ENCODE measurements at places on chromosomes 6 and 20. TPM values are rescaled to one million over a fixed set of nuclear protein-coding genes. Genes with fewer than 3 reads are reported as not detected.

Gene OR12D3
- not detected for total RNA-seq

Gene DTD1
- 39.2 TPM for total RNA-seq

Gene TRIM31
- total RNA-seq: 0.31 TPM

GRCh38 chr20:61663521-61664425, 401.9 kb downstream of the TAF4 start:
- H3K4me3 ChIP-seq: no peak overlapping the region
- H3K4me1 ChIP-seq: no peaks in the 10 kb centered on the region
- no peak overlapping the region for H3K27ac ChIP-seq

DNA sequence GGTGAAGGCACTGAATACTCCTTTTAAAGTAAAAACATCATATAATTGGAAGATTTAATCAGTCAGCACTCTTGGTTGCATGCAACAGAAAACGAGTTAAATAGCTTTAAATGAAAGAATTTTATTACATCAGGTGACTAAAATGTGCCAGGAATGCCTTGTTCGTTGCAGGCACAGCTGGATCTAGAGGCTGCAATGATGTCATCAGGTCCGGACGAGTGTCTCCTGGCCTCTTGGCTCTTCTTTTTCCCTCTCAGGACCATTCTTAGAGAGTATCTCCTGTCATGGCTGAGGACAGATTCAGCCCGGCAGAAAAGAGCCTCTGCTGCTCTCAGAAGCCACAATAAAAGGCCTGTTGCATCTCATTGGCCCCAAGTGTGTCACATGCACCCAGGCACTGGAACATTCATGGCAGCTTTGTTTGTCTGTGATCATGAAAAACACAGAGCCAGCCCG, 510.7 kb upstream of the SULF2 start:
- H3K4me3 ChIP-seq: no peak overlapping the region
- H3K4me1 ChIP-seq: no peaks in the 10 kb centered on the region
- DNase-seq: peak; percentile 31
- H3K27me3 ChIP-seq: no peaks in the 10 kb centered on the region

DNA sequence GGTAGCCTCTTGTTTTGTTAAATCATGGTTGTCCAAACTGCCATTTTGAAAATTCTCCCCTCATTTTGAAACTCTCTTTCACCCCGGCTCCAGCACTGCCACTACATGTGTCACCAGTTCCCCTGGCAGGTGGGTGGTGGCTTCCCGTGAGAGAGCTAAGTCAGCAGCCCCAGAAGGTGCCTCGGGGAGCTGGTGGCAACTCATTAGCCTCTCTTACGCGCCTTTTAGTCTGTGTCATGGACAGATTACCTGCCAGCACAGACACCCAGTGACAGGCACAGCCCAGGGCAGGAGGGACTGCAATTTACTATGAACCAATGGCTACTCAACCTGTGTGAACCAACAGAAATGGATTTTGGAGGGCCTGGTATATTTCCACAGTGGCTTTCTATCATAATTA, 147.1 kb upstream of the SASH1 start:
- no peaks in the 10 kb centered on the region for H3K36me3 ChIP-seq
- no peak overlapping the region for H3K4me3 ChIP-seq
- no peaks in the 10 kb centered on the region for H3K4me1 ChIP-seq
